Kidney tubule cell (primary cell): ENCODE measurements at places on chromosomes 6 and 20.

DNA sequence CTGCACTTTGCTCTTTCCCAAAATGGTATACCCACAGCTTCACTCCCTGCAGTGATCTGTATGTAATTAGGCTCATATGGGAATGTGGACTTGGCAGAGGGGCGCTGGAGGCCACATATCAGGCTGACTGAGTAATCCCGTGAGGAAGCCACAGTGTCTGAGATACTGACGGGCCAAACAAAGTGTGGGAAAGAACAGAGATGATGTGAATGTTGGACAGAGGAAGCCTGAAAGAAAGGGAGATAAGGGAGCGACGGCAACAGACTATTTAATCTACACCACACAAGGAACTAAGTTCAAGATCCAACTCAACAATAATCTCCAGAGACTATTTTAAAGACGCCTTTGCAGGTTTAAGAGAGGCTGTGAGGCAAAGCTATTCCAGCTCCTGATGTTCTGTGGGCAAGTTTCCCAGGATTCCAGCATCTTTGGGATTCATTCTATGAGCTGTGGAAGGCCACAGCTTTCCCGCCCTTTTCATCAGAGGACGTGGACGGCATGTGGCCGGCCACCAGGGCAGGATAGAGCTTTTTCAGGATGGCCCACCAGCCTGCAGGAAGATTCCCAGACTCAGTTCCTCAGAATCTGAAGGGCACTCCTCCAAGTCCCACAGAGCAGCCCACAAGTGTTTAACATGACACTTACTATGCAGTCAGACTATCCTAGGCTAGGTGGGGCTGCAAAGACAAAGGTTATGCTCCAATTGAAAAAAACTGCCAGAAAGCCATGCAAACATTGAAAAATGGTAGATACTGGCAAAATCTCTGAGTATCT is 237.5 kb downstream of the ATXN1 start:
- peak; percentile 52 for DNase-seq

- no peak for DNase-seq
Observed at GRCh38 chr6:51531623-51532022, 555.8 kb downstream of the PKHD1 start.

GRCh38 chr6:150857062-150857944 is 8.2 kb upstream of the MTHFD1L start:
- DNase-seq = peak; percentile 94

DNA sequence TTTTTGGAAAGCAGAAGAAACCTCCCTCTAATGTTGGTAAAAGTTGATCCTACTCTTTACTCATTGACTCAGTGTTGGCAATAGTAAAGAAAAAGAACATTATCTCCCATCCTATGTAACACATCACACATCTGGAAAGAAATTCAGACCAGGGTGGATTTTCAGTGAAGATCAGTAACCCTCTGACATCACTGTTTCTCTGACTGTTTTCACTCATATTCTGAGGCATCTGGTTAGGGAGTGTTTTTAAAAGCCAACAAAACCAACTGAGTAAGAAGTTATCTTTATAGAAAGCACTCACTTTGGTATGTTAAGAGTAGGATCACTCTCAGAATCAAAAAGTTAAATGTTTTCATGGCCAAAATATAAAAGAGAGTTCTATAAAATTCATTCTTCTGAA is 143.6 kb downstream of the DST start:
- no peak for DNase-seq

DNA sequence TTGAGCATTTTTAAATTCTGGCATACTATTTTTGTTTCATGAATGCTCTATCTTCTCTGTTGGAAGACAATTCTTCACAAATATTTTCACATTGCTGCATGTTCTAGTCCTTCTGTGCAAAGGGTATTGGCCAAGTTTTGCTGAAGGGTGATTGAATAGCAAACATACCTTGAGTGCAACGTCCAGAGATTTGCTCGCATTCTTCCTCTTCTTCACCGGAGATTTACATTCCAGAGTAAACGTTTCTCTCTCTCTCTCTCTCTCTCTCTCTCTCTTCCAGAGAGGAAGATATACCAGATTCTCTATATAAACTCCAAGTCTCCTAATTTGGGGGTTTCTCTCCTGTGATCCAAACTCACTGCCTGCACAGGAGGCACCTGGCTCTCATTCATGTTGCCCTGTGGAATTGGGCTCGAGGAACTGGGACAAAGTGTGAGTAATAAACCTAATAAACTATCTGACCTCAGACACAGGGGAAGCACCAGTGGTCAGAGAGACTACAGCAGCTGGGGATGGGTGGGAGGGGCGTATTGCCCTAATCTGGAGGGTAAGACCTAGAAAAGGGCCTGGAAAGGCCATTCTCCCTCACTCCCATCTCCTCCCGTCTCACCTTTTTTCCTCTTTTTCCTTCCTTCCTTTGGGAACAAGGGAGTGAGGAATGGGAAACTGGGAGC is 1.1 kb upstream of the TREML1 start:
- peak; percentile 49 for DNase-seq

GRCh38 chr6:98516866-98517265 is 317.5 kb upstream of the POU3F2 start:
- DNase-seq = no peak

GRCh38 chr6:49966823-49967222 is 2.6 kb downstream of the DEFB113 start:
- DNase-seq = no peak

DNA sequence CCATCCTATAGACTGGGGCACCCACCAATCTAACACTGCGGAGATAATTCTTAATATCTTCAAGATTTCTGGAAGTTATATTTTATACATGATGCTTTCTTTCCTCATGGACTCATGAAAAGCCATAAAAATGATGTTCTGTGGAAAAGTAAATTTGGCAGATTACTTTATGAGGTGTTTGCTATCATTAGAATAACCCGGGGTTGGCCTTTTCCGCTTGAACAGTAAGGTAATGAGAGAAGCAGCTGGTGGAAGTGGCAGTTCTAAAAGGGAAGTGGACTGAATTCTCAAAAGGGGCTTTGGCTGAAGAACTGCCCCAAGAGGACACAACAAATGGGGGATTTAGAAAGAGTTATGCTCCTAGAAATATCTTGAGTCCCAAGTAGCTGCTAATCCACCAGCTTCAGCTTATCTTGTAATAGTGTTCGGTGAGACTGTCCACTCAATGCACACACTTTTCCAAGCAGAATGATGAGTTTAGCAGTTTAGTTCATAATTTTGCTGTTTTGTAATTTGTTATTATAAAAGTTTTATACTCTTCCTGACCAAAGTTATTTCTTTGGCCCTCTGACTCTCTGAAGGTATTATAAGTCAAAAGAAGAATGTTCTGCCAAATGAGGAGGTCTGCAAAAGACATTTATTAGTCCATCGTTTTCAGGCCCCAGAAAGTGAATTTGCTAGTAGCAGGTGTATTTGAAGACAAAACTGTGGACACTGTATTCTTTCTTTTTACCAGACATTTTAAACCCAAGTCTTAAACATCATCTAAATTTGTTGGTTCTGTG is 2.9 kb downstream of the ISM1 start:
- no peak for DNase-seq

- DNase-seq = peak; percentile 59
Observed at GRCh38 chr6:162119341-162119740, 608.2 kb downstream of the PRKN start.
